ENCODE measurements at places on chromosomes 4 and X. TPM values are rescaled to one million over a fixed set of nuclear protein-coding genes. Genes with fewer than 3 reads are reported as not detected.

The PRDM5 gene
- total RNA-seq, result 5.1 TPM

The PFKFB1 gene
- 0.08 TPM for total RNA-seq

The CABS1 gene
- total RNA-seq, result not detected

The UGT2B15 gene
- total RNA-seq, result 0.08 TPM

The TEC gene
- 2.5 TPM for total RNA-seq

The MAGEA4 gene
- not detected for total RNA-seq

The S100G gene
- not detected for total RNA-seq

The ZDHHC15 gene
- total RNA-seq, result not detected

The PITX2 gene
- total RNA-seq, result 1.0 TPM

The DMRTC1 gene
- total RNA-seq, result not detected

The NAP1L2 gene
- total RNA-seq, result 1.1 TPM

The EXOC1L gene
- total RNA-seq, result not detected

The HERC5 gene
- 3.9 TPM for total RNA-seq

The RTL5 gene
- 2.3 TPM for total RNA-seq

The AMBN gene
- not detected for total RNA-seq

The USP17L29 gene
- total RNA-seq, result not detected

The EVC2 gene
- 1.8 TPM for total RNA-seq

The SATL1 gene
- total RNA-seq, result not detected

The PRR32 gene
- not detected for total RNA-seq

The LRP2BP gene
- 0.14 TPM for total RNA-seq

The MED12 gene
- total RNA-seq, result 10.7 TPM

The EREG gene
- total RNA-seq, result 18.5 TPM

The GNRHR gene
- not detected for total RNA-seq

The GPR173 gene
- not detected for total RNA-seq

The TIMM8A gene
- 27.8 TPM for total RNA-seq

The POU4F2 gene
- total RNA-seq, result not detected

The STPG2 gene
- not detected for total RNA-seq

The RASL11B gene
- total RNA-seq, result 0.16 TPM

The CXorf49 gene
- not detected for total RNA-seq

The XAGE1B gene
- total RNA-seq, result 189 TPM

The CCSER1 gene
- not detected for total RNA-seq

The HTN1 gene
- total RNA-seq, result not detected

The NWD2 gene
- not detected for total RNA-seq

The XAGE3 gene
- not detected for total RNA-seq

The SLC39A8 gene
- total RNA-seq, result 9.7 TPM

The ZFP92 gene
- 0.72 TPM for total RNA-seq
